ENCODE measurements at places on chromosomes 7 and 10. TPM values are rescaled to one million over a fixed set of nuclear protein-coding genes. Genes with fewer than 3 reads are reported as not detected.

GRCh38 chr7:85030893-85031292, 156.0 kb downstream of the SEMA3D start:
- no peak overlapping the region for H3K4me3 ChIP-seq
- H3K27ac ChIP-seq: no peak overlapping the region
- DNase-seq: no peak
- no peaks in the 10 kb centered on the region for H3K27me3 ChIP-seq

- H3K27me3 ChIP-seq: peaks cover 61% of the 10 kb centered on the region
- H3K27ac ChIP-seq: no peak overlapping the region
- no peak overlapping the region for H3K4me3 ChIP-seq
- DNase-seq: no peak
- no peaks in the 10 kb centered on the region for H3K36me3 ChIP-seq
Measured at GRCh38 chr10:30057421-30057841, 2.0 kb downstream of the JCAD start.

DNA sequence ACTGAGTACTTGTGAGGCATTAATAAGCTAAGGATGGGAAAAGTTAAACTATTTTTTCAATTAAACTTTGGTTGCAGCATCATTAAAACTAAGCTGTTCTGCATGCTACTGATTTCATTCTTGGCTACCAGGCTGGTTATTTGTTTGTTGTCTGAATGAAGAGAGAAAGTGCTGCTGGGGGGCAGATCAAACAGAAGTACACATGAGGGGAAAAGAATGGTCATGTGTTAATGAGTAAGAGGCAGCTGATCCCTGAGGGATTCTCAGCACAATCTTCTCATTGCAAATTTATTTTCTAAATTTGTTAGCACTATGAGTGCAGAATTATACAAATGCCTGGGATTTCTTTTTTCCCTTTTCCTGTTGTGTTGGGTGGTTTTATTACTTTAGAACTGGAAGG, 213.2 kb upstream of the HPS1 start:
- H3K4me1 ChIP-seq: no peaks in the 10 kb centered on the region
- no peak for DNase-seq
- no peaks in the 10 kb centered on the region for H3K36me3 ChIP-seq
- H3K4me3 ChIP-seq: no peak overlapping the region
- H3K27me3 ChIP-seq: peaks cover 15% of the 10 kb centered on the region

Gene HOXA7
- total RNA-seq: not detected

DNA sequence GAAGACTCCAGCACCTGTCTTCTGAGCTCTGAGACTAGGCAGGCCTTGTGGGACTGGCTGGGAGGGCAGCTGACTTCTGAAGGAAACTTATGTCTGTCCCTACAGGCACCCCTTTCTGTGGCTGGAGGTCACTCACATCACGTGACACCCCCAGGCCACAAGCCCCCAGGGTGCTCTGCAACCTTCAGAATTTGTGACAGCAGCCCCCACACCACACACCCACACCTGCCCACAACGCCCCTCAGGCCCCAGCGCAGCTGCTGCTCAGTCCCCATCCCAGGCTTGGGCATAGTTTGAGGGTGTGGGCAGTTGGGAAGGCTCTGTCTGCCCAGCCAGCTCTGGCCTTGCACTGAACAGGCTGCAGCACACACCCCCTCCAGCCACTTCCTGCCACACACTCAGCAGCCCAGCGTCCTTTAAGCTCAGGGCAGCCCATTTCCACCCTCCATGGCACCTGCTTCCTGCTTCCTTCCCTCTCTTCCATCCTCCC, 80.0 kb upstream of the UNC5B start:
- H3K27ac ChIP-seq: no peak overlapping the region
- H3K27me3 ChIP-seq: peaks cover 9% of the 10 kb centered on the region
- H3K36me3 ChIP-seq: no peaks in the 10 kb centered on the region
- DNase-seq: peak; percentile 9
- peaks cover 12% of the 10 kb centered on the region for H3K4me1 ChIP-seq

DNA sequence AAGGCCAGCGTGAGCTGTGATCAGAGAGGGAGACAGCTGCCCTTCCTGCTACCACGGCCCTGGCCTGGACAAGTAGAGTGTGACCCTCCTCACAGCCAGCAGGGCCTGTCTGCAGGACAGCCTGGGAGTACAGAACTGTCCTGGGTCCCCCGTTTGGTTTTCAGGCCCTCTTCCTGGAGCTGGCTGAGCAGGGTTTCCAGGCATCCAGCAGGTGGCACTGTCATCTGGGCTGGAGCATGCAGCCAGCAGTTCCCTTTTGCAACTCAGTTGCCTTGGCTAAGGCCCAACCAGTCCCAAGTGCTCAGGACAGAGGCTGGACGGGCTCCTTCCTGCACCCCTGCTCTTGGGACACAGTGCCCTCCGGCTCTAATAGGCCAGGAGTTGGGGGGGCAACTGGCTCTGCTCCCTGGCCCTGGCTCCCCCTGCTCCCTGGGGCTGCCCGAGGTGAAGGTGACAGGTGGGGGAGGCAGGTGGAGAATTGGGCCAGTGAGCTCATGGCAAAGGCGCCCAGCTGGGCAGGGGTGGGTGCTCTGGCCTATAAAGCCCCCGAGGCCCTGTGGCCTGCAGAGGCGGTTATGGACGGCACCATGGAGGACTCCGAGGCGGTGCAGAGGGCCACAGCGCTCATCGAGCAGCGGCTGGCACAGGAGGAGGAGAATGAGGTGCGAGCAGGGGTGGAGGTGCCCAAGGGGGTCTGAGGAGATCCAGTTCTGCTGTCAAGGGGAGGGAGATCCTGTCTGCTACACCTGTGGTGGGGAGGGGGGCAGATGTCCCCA, at the start of gene ANKRD2:
ANKRD2 (plus strand) TSS at position 566 of the 776 bp plus-strand sequence; CDS start at position 576, 10 bp downstream.
- H3K27ac ChIP-seq: no peak within 1 kb of the TSS
- H3K4me3 ChIP-seq: no peak within 1 kb of the TSS
- peak; percentile 76 for DNase-seq

Gene GRID2IP
- 0.21 TPM for total RNA-seq
